ENCODE measurements at places on chromosomes 12 and 14.

DNA sequence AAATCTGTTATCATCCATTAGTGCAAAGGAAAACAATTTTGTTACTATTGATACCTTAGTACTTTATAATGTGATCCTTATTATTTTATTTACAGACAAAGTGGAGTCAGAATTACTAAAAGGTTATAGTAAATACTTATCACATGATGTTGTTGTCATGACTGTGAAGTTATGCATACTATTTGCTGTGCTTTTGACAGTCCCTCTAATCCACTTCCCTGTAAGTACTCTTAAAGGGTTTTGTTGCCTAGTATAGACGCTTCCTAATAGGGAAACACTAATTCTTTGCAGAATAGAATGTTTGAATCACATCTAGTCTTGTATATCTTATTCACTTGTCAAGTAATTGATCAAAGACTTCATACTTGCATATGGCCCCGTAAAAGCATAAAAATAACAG, 69.4 kb downstream of the SLC38A6 start:
- no peak for DNase-seq

DNA sequence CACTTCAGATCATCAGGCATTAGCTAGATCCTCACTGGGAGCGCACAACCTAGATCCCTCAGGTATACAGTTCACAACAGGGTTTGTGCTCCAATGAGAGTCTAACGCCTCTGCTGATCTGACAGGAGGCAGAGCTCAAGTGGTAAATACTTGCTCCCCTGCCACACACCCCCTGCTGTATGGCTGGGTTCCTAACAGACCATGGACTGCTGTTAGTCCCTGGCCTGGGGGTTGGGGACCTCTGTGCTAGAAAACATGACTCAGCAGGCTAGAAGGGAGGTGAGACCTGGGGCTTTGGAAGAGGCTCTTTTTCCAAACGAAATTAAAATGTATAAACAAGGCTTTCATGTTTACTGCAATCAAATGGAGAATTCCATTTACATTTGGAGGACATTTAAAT, 691.1 kb downstream of the FLRT2 start:
- no peak for DNase-seq

DNA sequence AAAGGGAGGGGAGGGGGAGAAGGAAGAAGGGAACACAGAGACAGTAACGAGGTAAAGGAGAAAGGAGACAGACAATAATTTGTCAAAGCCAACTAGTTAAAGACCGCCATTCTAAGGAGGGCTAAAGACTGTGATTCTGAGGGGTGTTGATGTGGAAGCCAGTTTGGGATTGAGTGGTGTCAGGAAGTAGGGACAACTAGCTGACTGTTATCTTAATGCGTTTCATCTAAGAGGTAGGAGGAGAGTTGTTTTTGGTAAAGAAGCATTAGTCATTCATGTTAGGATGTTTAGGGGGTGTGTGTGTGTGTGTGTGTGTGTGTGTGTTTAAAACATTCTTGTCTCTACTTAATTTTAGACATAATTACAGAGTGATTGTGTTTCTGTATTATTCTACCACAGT, 95.0 kb downstream of the INSM2 start:
- DNase-seq, result no peak

GRCh38 chr12:114895827-114896226, 211.9 kb upstream of the TBX3 start:
- DNase-seq, result no peak
